Head of caudate nucleus (tissue), 42 donors: ENCODE measurements at places on chromosomes 3 and 15.

DNA sequence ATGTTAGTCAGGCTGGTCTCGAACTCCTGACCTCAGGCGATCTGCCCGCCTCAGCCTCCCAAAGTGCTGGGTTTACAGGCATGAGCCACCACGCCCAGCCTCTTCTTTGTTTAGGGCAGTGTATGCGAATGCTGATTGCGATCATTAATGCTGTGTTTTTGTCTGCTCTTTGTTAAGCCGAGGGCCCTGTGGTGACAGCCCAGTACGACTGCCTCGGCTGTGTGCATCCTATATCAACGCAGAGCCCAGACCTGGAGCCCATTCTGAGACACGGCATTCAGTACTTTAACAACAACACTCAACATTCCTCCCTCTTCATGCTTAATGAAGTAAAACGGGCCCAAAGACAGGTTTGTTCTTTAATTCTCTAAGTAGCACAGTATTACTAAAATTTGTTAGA is 7.8 kb downstream of the KNG1 start:
- DNase-seq = no peak

- no peak for DNase-seq
Measured at GRCh38 chr3:151145713-151146070, 57.3 kb downstream of the GPR171 start.

DNA sequence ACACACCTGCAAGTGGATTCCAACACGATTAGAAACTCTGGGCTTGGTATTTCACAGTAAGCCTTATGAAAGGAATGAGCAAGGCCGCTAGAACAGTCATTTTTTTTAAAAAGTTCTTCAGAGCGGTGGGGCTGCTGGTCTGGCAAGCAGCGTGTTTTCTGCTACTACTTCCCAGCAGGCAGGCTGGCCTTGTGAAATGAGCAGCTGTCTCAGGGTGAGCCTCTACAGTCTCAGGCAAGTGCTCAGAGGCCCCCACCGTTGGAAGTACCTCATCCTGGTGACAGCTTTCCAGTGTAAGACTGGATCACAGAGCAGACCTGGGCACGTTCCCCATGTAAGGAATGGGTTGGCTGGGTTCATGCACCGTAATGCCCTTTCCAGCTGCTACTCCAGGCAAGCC is 119.2 kb downstream of the LRIG1 start:
- no peak for DNase-seq

DNA sequence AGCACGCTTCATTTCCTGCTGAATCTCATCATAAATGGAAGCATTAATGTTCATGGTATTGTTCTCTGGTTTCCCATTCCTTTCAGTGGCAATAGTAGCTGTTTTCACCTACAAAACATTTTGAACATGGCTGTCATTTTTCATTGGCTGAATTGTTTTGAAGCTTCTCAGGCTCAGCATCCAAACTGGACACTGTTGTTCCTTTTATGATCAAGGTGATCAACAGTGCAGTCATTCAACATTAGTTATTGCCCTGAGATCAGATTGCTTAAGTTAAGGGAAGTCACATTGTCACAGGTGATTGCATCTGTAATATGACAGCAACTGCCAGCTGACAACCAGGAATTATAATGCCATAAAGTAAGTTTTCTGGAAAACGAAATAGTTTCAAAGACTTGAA is 46.9 kb downstream of the SATB1 start:
- no peak for DNase-seq

DNA sequence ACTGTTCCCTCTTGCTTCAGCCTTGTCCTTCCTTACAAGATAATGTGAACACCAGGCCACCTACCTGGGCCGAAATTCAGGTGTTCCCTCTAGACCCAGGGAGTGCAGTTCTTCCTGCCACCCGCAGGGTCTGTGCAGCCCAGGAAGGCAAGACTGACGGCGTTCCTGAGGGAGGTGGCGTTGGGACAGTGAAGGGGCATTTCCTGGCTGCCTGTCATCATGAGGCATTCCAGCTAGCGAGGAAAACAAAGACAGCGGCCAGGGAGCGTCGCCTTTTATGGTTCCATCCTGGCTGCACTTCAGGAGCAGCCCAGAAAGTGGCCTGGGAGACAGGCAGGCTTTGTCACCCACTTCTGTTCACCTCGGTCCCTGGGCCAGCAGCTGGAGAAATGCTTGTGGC is 84.8 kb upstream of the WNT5A start:
- DNase-seq = peak; percentile 10

GRCh38 chr3:17065315-17065714 is 180.6 kb downstream of the PLCL2 start:
- DNase-seq = no peak

DNA sequence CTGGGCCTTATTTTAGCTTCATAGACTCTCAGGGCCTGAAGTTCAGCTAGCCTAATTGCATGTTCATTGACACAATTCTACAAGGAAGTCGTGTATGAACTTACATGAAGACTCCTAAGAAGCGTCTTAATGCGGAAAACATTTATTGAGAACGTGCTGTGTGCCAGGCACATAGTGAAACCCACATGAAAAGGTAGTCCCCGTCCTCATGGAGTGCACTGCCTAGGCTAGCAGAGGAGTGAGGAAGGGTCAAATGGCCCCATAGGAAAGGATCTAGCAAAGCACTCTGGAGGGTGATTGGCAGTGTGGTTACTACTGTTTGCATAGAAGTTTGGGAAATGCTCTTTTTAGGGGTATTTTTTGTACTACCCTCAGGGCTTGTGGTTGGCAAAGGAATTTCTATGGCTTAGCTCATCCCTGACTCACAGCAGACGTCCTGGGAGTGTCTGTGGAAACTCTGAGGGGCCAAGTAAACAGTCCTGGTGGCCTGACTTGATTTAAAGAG is 854 bp upstream of the NPTN start:
- DNase-seq = no peak

DNA sequence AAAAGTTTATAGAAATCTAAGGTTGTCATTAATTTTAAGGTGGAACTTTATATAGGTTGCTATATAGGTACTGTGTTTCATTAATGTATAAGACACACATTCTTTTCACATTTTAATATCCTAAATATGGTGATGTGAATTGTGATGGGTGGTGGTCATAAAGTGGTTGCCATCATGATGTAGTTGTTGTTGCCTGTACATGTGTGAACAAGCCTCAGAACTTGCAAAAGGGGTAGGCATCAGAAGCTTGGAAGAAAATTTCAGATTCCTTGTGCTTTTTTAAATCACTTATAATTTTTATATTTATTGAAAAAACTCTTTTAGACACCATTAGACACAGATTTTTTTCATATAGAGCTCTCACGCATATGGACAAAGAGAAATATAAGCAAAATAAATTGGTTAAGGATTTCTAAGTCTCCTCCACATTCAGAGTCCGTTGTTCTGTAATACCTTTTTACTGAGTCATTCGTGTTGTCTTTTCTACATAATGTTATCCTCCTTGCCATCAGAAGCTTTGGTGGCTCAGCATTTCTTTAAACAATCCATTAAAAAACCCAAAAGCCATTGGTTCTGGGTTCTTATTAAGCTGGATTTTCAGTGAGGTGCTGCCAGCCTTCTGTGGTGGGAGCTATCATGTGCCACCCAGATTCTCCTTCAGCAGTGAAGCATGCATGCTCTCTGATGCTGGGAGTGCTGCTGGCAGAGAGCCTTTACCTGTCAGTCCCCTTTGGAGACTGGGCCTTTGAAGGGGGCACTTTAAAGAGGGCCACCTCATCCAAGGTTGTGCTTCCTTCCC is 140.4 kb upstream of the GALNT15 start:
- DNase-seq = no peak

- DNase-seq = no peak
Measured at GRCh38 chr15:42848846-42849245, 71.7 kb downstream of the TTBK2 start.

GRCh38 chr15:34987609-34988026 is 469 bp downstream of the ZNF770 start:
- DNase-seq = no peak

- no peak for DNase-seq
Measured at GRCh38 chr3:152288681-152289080, 20.0 kb downstream of the MBNL1 start.

- no peak for DNase-seq
Measured at GRCh38 chr3:2727610-2728318, 382.4 kb downstream of the IL5RA start.

- no peak for DNase-seq
Measured at GRCh38 chr15:38521316-38521715, 43.3 kb downstream of the RASGRP1 start.

- DNase-seq = no peak
Measured at GRCh38 chr3:33030246-33030645, 66.7 kb downstream of the GLB1 start.

GRCh38 chr3:14602804-14603644 is 48.5 kb upstream of the CCDC174 start:
- DNase-seq = no peak

DNA sequence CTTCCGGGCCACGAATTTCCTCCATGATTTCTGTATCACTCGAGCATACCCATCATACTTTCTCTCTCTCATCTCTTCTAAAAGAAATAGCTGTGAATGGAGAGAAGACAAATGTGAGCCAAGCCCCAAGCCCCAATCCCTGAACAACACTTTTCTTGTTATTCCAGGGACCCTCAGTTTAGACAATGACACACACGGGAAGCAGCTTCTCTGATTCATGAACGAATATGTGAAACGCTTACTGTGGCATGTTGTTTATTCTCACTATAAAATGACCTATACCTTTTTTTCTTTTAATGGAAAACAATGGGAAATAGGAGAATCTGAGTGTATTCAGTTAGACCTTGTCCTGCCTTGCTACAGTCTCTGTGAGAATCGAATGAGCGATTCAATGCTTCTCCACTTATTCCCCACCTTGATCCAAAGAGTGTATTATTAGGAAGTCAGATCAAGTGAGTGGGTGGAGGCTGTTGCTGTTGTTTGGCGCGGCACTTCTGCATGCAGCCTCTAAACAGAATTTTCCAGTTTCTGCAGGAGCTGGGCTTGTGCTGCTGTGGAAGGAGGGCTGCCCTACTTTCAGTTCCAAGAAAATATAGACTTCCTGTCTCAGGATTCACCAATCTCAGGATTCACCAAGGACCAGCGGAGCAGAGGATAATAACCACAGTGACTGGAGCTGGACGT is 32.4 kb upstream of the LDHAL6B start:
- DNase-seq = no peak

DNA sequence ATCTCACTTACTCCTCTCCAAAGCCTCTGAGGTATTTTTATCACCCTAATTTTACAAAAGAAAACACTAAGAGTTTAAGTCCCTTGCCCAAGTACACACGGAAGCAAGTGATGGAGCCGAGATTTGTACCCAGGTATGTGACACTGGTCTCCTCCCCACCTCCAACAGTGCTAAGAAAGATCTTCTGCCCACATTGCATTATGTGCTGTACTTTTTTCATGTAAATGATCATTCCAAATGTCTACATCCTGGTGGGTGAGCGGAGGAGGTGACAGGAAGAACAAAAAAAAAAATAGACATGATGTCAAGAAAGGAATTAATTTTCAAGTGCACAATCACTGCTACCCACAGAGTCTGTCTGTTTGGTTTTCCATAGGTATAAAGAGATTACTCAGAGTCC is 694.1 kb downstream of the FHIT start:
- DNase-seq = peak; percentile 61

DNA sequence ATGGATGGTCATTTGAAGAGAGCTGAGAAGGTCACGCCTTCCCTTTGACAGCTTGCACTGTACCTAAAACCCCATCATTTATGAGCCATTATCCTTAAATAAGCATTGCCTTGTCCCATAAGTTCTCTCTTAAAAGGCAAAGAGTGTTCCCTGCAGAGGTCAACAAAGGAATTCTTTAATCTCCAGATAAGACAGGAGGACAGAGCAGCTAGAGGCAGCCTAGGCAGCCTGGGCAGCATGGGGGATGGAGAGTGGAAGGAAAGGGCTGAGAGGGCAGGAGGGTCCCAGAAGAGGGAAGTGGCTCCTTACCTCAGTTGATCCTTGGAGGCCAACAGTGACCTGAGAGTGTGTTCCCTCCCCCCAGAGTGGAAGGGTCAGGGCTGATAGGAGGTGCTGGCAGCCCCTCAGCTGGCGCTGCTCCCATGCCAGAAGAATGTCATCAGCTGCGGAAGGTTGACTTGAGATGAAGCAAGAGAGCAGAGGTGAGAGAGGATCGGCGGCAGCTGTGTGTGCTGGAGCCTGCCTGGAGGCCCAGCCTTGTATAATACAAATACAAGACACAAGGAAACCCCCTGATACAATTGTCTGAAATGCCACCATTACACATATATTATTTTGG is 12.8 kb downstream of the KBTBD13 start:
- no peak for DNase-seq

GRCh38 chr3:126205717-126206655 is 25.6 kb upstream of the ALDH1L1 start:
- no peak for DNase-seq

- no peak for DNase-seq
Measured at GRCh38 chr15:36863570-36863969, 236.8 kb downstream of the MEIS2 start.

DNA sequence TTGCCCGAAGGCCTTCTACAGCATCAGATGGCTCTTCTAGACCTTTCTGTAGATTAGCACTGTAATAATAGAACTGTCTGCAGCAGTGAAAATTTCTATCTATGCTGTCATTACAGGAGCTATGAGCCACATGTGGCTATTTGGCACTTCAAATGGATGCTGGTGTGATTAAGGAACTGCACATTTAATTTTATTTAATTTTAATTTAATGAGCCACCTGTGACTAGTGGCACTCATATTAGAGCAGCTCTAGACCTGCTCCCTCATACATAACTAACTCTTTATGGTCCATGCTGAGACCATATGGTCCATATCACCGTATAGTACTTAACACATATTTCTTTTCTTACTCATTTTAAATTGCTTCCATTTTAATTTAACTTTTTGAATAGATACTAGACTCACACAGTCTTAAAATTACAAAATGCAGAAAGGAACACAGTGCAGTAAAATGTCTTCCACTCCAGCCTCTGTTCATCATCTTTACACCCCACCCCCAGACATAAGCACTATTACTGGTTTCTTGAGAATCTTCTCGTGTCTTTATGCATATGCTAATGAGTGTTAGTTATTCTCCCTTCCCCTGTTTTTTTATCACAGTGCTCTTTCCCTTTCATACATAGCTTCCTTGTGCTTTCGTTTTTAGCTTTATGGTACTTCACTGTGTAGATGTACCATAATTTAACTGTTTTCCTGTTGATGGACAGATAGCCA is 9.6 kb downstream of the LSM3 start:
- no peak for DNase-seq
